OCI-LY7 (cell line): ENCODE measurements at places on chromosomes 3 and 15. TPM values are rescaled to one million over a fixed set of nuclear protein-coding genes. Genes with fewer than 3 reads are reported as not detected.

Gene AMIGO3
- 0.80 TPM in 1 of 2 replicates, not detected in the other for total RNA-seq

Gene CPN2
- not detected in 2 replicates for total RNA-seq

Gene GOLGB1
- 30.3 and 32.1 TPM in 2 replicates for total RNA-seq

Gene ZIC4
- not detected in 2 replicates for total RNA-seq

Gene TTLL13
- total RNA-seq, result 0.77 and 1.3 TPM in 2 replicates

Gene FANCD2OS
- not detected in 2 replicates for total RNA-seq

Gene SAMMSON
- total RNA-seq, result not detected in 2 replicates

Gene ITGB5
- total RNA-seq, result not detected in 2 replicates

Gene ROBO1
- not detected in 2 replicates for total RNA-seq

Gene CNTN6
- total RNA-seq, result not detected in 2 replicates

Gene CELSR3
- total RNA-seq, result 8.4 and 9.1 TPM in 2 replicates

Gene IL17RD
- total RNA-seq, result 0.35 and 0.36 TPM in 2 replicates

Gene CTSH
- total RNA-seq, result 21.1 and 21.5 TPM in 2 replicates

Gene MST1R
- total RNA-seq, result 0.17 and 0.38 TPM in 2 replicates

Gene AADACL2
- total RNA-seq, result not detected in 2 replicates

Gene GHSR
- not detected in 2 replicates for total RNA-seq

Gene CGNL1
- 0.04 TPM in 1 of 2 replicates, not detected in the other for total RNA-seq

Gene CPEB1
- total RNA-seq, result not detected in 2 replicates
